ENCODE measurements at places on chromosomes 16 and 17.

GRCh38 chr17:60403962-60404361 lies 12.0 kb upstream of the USP32 start:
- DNase-seq, result no peak

- no peak for DNase-seq
Measured at GRCh38 chr17:57782647-57783337, 37.7 kb upstream of the CCDC182 start.

GRCh38 chr17:48735062-48735351 lies 6.5 kb upstream of the HOXB13 start:
- DNase-seq, result no peak

GRCh38 chr17:37702598-37702997 lies 42.3 kb downstream of the HNF1B start:
- DNase-seq, result no peak

- peak; percentile 32 for DNase-seq
Measured at GRCh38 chr17:3004150-3004801, 59.1 kb downstream of the OR1D5 start.

DNA sequence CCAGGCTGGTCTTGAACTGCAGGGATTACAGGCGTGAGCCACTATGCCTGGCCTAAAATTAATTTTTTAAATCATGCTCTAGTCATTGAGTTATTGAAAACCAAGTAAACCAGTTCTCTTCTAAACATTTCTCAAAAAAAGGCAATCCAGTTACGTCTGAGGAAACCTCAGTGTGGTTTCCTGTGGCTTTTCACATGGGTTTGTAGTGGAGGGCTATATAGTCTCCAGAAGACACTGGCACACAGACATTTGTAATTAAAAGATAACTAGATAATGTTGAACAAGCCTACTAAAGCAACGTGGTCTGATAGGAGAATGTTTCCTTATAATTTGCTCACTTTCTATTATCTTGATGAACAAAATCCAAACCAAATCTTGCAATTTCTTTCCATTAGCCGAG lies 5.2 kb upstream of the TOB1 start:
- DNase-seq, result no peak

DNA sequence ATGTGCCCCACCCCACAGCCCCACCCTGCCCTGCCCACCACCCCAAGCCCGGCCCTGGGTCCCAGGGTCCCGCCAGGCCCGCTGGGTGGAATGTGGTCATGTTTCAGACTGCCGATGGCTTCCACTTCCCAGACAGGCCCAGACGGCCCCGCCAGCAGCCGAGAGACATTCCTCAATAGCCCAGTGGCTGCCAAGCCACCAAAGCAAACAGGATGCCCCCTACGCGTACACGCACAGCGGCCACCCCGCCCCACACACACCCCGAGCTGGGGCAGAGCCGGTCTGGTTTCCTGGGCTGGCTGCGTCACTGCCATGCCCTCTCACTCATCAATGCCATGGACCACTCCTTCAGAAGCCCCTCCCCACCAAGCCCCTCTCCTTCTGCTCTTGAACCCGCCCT lies 1.2 kb upstream of the KRT17 start:
- no peak for DNase-seq

GRCh38 chr16:49348408-49349176 lies 25.0 kb upstream of the C16orf78 start:
- DNase-seq, result no peak

DNA sequence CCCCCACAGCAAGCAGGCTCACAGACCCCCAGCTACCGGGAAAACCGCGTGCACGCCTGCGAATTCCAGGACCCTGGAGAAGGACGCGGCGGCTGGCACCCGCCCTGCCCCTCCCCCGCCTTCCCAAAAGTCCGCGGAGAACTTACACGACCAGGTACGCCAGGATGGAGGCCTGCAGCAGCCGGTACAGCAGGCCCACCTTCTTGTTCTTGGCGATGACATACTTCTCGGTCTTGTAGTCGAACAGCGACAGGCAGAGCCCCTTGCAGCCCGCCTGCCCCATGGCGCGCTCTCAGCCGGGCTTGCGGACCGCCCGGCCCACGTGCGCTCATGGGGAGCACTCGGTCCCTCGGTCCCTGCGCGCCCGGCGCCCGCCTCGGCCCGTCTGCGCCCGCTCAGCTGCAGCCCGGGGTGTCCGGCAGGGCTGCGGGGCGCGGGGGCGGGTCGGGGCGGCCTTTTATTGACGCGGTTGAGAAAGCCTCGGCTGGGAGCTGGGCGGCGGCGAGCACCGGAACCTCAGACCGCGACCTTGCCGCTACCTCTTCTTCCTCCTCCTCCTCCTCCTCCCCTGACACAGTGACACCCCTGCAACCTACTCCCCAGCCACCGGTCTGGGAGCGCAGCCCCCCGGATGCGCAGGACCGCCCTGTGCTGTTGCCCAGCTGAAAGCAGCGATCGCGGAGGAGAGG lies at the start of gene P2RX5:
Gene P2RX5, minus strand, starts transcription at position 433 of the 689 bp plus-strand sequence. Its CDS starts 150 bp downstream, at position 283.
- peak; percentile 21 for DNase-seq

DNA sequence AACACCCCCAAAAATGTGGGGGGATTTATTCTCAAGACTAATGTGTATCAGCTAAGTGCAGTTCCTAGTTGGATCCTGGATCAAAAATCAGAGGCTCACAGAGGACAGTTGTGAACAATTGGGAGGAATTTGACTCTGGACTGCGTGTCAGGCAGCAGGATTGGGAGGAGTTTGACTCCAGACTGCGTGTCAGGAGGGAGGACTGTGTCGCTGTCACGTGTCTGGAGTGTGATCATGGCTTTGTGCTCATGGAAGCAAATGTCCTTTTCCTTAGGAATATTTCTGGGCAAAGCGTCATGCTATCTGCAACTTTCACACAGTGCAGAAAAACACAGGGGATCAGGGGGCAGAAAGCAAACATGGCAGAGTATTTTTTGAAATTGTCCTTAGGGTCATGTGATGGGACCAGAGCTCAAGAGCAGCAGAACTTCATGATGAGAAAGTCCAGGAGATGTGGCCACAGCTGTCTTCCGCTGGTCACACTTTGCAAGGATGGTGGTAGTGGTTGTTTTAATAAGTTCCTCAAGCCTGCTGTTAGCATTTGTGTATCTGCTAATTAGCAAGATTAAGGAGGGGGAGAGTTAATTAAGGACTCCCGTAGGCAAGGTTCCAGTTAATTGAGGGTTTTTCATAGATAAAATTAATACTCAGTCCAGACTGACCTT lies 122.0 kb upstream of the CHMP6 start:
- DNase-seq, result no peak

- no peak for DNase-seq
Measured at GRCh38 chr17:78544881-78545755, 32.1 kb downstream of the DNAH17 start.

GRCh38 chr17:29571486-29571882 lies 3.0 kb downstream of the TP53I13 start:
- DNase-seq, result no peak

- DNase-seq, result no peak
Measured at GRCh38 chr16:7315813-7316212, 16.8 kb upstream of the RBFOX1 start.

DNA sequence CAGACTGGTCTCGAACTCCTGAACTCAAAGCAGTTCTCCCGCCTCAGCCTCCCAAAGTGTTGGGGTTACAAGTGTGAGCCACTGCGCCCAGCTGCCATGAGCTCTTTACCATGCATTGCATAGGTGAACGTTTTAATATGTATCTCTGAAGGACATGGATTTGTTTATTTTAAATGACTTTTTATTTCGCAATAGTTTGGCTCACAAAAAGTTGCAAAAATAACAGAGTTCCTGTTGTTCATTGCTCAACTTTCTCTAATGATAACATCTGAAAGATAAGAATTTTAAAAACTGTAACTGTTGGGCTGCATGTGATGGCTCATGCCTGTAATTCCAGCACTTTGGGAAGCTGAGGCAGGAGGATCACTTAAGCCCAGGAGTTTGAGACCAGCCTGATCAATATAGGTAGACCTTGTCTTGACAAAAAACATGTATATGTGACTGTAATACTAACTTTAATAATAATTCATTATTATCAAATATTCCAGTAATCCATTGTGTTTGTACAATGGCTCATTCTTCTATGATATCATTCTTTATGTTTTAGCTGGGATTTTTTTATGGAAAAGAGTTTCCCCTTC lies 80.1 kb downstream of the ABCC1 start:
- no peak for DNase-seq

DNA sequence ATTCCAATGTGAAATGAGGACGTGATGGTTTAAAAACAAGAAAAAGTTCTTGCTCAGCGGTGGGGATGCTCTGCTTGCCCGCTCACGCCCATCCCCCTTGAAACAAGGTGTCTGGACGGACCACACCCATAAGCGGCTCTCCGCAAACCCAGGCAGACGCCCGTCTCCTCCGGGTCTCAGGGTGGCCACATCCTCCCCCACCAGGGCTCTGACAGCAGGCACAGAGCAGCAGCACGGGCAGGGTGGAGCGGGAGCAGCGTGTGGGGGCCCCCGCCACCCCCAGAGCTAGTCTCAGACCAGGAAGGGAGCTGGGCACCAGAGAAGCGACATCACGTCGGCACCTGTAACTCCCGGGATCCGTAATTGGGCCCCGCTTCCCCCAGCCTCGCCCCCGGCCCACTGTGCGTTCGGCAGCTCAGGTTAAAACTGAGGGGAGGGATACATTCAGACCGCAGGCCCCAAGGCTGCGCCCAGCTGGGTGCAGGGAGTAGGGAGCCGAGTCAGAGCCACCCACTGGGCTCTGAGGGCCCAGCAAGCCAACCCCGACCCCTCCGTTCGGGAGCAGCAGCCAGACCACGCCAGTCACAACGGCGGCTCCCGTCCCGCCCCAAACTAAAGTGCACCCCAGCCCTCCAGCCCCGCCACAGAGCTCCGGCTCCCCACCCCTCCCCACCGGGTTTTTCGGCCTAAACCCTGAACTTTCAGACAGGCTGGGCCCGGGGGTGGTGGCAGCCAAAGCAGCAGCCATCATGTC lies 22.0 kb downstream of the CLUH start:
- no peak for DNase-seq

- DNase-seq, result no peak
Measured at GRCh38 chr17:51687887-51688286, 427.5 kb downstream of the UTP18 start.

GRCh38 chr17:74682028-74682427 lies 30.7 kb downstream of the CD300LF start:
- no peak for DNase-seq

GRCh38 chr16:81497690-81498089 lies 53.1 kb downstream of the CMIP start:
- no peak for DNase-seq

- DNase-seq, result no peak
Measured at GRCh38 chr16:1984347-1985225, 593 bp downstream of the GFER start.

DNA sequence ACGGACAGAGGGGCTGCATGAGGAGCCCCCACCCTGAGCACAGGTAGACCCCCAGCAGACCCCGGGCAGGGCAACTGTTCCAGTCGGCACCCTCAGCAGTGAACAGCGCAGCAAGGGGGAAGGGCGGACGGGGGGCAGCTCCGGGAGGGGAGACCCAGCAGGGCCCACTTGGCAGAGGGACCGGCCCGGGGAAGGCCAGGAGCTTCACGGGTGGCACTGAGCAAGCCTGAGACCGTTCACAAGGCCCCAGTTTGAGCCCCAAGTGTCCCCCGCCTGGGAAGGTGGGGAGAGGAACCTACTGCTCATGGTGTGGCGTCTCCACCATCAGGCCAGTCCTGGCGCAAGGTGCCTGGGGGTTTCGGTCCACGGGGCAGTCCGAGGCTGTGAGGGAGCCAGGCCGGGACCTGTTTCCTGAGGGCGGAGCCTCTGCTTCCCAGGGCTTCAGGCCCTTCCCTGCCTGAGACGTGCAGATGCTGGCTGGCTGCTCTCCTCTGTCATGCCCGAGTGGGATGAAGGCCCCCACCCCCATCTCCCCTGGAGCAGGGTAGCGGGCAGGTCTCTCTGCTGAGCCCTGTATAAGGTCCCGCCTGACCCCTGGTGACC lies 54.4 kb upstream of the GNG13 start:
- DNase-seq, result no peak

DNA sequence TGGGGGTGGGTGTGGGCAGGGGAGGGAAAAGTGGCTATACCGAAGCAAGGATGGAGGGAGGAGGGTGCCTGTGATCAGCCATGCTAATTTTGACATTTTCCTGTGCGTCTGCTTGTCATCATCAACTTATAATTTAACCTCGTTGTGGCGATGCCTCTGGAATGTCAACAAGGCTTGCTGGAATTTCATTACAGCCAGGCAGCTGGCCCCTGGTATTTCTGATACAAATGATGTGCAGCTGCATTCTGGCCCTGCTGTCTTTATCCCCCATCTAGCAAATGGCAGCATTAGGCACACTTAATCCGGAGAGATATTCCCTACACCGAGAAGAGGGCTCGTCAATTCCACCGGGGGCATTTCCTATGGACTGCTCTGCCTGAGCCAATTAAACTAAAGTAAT lies 278.3 kb upstream of the CCL2 start:
- no peak for DNase-seq

DNA sequence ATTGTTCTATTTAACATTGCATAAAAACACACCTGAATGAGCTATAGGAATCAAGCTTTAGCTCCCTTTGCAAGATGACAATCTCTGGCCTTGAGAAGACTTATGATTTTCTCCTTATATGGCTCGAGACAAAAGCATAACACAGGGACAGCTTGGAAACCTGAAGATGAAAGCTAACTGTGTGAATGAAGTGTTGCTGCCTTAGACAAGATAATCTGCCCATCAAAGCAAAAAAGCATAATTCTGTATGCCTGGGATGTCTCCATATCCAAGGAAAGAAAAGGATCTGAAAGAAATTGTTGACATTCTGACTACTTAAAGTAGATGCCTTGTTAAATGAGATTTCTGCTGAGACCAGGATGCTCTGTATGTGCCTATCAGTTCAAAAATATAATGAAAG lies 526.7 kb upstream of the TOM1L1 start:
- DNase-seq, result no peak

- no peak for DNase-seq
Measured at GRCh38 chr16:85216522-85217375, 104.5 kb upstream of the CIBAR2 start.

DNA sequence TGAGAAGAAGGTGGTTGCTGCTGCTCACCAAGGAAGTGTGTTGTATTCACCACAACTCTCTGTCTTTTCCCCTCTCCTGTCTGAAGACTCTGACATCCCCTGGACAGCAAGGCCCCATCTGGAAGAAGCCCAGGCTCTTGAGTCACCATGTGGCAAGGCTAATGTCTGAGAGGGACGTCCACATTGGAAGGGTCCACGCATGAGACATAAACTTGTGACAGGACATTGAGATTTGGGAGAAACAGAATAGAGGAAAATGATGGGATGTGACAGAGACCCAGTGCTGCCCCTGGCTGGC lies 176.5 kb downstream of the IRF8 start:
- no peak for DNase-seq

GRCh38 chr16:80440667-80441066 lies 100.1 kb upstream of the DYNLRB2 start:
- DNase-seq, result no peak

All from activated T-helper 1 cell treated with Interleukin-2 at 50 U/mL for 16 hours (primary cell).